AG09309 (cell line): ENCODE measurements at places on chromosomes 1 and 21.

DNA sequence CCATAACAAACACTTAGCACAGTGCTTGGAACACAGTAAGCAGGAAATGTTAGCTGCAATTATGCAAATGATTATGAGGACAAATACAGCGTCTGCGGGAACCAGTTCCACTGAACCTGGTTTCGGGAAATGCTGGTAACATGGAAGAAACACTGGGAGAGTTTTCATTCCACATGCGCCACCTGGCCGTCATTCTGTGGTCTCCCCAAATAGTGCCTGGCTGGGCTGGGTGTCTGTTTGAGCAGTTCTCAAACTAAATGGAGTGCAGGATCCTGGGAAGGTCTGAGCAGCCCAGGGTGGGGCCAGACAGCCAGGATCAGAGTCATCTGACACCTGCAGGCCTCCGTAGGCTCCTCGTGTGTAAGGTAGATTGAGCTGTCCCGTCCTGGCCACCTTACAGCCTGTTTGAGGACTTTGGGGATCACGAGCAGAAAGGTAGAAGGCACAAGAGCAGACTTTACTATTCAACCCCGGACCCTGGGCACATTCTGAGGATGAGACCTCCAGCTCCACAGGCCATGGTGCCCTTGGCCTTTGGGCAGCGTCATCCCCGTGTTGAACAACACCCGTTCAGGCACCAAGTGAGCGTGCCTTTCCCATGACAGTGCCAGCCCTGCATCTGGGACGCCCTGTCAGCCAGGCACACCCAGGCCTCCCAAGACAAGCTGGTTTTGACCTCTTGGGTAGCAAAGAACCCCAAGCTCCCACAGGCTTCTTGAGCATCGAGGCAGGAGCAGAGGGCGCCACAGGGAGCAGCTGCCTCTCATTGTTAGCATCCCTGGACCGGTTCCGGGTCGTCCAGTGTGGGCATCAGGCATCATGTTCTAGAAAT, 101.9 kb downstream of the PRDM2 start:
- no peak for DNase-seq

DNA sequence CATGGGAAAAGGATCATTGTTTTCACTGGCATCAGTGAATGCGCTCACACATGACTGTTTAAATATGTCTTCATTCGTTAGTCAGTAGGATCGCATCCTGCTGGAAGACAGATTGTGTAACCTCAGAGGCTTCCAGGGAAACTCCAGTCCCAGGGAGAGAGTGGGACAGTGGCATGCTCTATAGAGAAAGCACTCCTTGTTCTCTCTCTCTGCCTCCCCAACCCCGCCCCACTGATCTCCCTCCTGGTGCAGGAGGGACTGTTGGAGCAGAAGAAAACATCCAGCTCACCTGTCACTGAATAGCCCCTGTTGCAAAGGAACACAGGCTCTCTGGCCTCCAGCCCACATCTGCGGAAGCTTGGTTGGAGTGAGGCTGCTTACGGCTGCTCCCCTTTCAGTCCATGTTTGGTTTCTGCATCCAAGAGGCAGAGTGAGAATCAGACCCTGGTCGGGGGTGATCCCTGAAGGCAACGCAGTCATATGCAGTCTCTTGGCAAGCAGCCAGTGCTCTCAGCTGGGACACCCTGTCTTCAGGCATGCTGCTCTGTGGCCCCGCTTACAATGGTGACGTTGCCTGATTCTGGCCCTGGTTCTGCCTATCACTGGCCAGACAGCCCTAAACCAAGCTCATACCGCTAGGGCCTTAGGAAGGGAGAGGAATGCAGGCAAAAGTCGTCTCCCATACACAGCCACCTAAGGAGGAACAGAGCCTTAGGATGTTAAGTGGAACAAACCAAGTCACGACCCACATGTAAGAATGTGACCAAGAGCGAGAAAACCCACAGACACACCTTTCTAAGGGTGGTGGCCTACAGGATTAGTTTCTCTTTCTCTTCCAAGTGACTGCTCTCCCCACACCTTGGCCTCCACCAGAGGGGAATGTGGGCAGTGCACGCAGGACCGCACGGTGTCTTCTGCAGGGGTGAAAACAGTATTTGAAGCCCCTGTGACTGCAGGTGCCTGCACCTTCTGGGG, 39.7 kb downstream of the BACE2 start:
- DNase-seq, result peak; percentile 34

- no peak for DNase-seq
Measured at GRCh38 chr1:3727042-3727824, 25.0 kb upstream of the CCDC27 start.

GRCh38 chr1:115501476-115501875, 140.3 kb upstream of the VANGL1 start:
- DNase-seq, result no peak

DNA sequence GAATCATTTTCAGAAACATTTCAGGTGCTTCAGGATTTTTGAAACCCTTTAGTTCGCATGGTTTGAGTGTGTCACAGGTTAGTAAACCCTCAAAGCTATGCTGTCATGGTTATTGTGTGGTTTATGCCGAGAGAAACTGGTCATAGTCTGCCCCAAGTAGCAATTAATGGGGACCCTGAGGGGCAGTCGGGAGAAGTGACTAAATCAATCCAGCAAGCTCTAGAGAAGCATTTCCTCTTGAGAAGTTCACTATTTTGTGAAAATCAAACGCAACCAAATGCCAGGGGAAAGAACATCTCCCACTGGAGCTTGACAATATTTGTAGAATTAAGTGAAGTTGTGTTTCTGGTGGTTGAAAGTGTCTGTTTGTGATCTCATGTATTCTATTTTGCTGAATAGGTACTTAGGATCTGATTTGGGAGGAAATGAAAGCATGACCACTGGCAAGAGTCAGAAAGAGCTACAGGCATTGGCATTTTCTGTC, 63.0 kb upstream of the BACH1 start:
- DNase-seq, result no peak

DNA sequence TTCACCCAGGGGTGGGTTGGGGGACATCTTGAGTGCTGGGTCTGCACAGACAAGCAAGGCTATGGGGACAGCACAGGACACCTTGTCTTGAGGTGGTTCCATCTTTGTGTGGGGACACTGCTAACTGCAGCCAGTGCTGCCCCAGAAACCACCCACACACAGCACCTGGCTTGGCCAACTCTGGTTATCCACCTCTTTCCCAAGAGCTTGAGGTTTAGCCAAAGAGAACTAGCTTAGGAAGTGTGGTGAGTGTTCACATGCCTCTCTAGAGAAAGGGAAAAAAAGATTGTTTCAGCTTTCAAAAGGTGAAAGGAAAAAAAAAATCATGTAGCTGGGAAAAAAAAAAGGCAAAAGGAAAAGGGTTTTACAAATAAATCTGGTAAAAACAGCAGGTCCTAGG, 32.4 kb downstream of the BCAR3 start:
- DNase-seq, result no peak

DNA sequence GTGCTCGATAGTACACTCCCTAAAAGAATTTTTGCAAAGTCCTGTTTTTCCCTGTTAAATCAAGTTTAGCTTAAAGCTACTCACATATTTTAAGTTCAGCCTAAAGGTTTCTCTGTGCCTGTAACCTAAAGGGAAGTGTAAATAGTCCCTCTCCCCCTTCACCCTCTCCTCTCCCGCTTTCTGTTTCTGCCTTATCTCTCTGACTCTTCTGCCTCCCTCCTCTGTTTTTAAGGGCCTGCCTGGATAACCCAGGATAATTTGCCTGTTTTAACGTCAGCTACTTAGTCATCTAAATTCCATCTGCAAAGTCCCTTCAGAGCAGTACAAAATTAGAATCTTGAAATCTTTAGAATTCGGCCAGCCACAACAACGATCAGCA, 92.6 kb downstream of the NID1 start:
- DNase-seq, result no peak

DNA sequence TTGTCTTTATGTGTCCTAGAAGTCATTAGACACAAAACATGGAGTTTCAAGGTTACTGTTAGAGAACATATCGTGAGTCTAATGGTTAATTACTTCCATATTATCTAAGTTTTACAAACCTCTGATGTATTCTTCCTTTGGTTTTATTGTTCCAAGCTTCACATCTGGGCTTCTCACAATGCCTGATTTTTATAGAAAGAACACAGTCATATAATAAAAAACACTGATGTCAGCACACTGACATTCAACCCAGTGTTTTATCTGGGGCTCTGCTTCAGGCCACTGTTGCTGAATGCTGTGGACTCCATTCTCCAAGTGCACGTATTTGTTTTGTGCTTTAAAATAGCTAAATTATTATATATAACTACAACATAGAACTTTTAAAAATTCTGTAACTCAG, 232.9 kb downstream of the SMYD3 start:
- DNase-seq, result peak; percentile 32

DNA sequence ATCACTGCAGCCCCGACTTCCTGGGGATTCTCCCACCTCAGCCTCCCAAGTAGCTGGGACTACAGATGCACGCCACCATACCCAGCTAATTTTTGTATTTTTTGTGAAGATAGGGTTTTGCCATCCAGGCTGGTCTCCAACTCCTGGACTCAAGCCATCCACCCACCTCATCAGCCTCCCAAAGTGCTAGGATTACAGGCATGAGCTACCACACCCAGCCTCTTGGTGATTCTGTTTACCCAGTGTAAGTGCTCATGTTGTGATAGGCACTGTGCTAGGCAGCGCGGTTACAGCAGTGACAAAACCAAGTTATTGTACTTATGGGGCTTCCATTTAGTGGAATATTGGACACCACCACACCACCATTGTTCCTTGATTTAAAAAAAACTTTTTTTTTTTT, 9.7 kb upstream of the STX12 start:
- no peak for DNase-seq

DNA sequence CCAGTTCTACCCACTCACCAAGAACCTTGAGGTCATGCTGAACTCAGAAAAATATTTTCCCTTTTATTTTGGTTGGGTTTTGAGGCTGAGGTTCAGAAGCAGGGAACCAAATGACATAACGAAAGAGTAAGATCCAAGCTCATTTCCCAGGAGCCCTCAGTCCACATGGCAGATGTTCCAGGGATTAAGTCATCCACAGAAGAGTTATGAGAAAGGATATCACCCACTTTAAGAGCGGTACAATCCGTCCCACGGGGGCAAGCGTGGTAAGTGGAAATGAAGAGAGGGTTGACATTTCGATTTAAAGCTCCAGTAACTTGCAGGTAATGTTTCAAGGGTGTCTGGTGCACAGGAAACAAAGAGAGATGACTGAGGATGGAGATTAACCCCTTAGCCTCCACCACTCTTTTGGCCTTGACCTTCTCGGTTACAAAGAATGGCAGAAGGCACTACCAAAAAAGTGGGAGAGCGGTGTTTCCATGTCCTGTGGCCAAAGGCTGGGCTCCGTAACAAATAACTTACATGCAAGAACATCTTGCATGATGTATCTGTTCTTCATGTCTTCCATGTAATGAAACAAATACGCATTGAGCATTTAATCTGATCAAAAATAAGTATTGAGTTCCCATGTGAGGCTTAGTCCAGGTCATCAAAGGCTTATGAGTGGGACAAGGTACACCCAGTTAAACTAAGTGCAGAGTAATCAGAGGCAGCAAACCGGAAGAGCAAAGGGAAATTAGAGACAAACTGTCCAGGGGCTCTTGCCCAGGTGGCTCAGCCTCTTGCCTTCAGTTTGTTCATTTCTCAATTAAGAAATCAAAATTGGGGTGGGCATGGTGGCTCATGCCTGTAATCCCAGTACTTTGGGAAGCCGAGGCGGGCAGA, 241.4 kb downstream of the TOMM20 start:
- DNase-seq, result no peak
